ENCODE measurements at places on chromosomes 13 and 19.

DNA sequence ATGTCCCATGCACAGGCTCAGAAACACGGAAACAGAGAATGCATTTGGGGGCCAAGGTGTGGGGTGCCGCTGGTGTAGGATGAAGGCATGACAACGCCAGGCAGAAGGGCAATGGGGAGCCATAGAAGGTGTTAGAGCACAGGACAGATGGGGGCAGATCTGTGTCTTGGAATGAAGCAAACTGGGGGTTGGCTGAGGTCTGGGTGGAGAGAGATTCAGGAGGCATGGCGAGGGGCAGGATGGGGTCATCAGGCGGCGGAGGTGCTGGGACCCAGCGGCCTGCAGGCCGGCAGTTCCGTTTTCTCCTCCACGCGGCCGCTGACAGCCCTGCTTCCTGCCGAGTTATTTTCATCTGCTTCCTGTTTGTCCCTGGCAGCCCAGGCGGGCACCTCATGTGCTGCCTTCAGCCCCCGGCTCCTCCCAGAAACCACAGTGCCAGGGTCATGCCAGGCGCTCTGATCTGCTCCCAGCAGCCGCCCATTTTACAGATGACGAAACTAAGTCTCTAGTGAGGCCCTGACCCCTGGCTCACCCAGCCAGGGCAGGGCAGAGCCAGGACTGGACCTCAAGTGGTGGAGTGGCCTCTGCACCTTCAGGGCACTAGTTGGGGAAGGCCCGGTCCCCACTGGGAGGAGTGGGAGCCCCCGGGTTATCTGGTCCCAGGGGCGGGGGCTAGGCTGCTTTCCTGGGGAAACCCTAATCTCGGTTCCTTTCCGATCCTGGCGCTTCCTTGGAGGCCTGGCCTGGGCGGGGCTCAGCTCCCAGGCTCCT is 2.2 kb downstream of the ARHGAP45 start:
- no peak for DNase-seq

- no peak for DNase-seq
These were observed 296.6 kb downstream of the RFC3 start for GRCh38 chr13:34114581-34114980.

DNA sequence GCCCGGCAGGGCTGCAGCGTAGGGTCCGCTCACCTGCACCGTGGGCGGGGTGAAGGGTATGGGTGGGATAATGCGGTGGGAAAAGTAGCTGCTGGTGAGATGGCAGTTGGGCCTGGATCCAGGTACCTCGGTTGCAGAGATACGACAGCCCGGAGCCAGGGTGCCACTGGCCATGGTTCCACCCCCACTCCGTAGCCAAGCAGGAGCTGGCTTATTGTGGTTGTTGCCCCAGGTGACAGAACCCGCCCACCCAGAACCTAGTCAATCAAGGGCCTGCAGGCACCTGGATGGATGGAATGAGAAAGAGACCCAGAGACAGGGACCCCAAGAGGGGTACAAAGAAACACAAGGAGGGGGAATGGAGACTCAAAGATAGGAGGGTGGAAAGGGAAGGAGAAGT is 3.5 kb upstream of the LHB start:
- DNase-seq, result no peak

DNA sequence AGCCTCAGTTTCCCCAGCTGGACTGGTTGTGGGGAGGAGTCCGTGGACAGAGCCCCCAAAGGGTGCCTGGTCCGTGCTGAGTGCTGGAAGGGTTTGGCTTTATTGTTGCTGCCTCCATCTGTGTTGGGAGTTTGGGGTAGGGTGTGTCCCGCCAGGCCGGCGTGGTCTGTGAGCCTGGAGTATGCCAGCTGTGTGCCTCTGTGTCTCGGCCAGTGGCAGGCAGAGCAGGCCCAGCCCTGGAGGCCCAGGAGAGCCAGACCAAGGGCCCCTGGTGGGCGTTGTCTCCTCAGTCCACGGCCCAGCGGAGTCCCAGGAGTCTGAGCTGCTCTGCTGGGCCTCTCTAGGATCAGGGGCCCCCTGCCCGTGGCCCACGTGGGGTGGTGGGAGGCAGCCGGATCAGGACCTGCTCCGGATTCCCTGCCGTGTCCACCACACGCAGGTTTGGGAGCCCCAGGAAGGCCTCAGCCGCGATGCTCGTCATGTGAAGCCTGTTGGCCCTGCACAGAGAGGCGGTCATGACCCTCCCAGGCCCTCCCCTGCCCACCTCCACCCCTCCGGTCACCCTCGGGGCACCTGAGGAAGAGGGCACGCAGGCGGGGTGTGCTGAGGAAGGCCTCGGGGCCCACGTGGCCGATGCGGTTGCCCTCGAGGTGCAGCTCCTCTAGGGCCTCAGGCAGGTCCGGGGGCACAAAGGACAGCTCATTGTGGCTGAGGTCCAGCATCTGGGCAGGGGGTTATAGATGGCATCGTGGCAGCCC is 6.6 kb downstream of the PODNL1 start:
- DNase-seq, result no peak

DNA sequence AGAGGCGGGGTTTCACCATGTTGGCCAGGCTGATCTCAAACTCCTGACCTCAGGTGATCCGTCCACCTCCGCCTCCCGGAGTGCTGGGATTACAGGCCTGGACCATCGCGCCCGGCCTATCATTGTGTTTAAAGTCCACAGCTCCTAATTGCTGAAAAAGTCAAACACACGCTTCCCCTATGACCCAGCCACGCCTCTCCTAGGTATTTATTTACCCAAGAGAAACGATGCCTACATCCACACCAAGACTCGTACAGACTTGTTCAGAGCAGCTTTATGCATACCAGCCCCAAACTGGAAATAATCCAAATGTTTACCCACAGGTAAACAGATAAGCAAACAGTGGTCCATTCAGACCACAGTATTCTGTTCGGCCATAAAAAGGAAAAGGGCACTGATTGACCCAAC is 15.1 kb downstream of the ZNRF4 start:
- no peak for DNase-seq

DNA sequence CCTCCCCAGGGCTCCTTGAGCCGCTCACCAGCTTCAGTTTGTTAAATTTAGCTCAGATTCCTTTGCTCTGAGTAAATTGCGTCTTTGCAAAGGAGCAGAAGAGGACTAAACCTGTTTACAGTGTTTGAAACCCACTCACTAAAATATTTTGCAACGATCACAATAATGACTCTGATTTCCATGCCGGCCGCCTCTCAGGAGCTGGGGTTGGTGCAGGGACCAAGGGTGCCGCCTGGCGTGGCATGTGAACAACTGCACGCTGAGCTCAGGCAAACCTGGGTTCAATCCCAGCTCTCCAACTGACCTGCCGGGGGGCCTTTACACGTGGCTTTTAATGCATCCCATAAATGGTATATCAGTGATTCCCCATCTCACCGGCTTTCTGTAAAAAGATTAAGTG is 68.7 kb upstream of the CACNA1A start:
- no peak for DNase-seq

DNA sequence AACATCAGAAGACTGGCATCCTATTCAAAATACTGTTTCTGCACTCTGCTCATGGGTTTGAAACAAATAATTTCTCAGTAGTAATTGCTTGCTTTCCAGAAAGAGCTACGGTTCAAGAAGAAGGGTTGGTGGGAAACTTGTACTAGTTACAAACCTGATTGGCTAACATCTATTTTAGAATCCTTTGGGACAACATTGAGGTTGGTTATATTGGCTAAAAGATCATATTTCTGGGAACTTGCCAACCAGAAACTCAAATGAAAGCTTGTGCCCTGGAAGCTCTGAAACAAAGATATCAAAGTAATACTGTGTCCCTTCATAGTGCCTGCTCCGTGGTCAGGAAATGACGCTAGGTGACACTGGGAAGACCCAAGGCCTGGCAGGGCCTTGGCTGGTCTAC is 141.7 kb downstream of the LACC1 start:
- DNase-seq, result no peak

DNA sequence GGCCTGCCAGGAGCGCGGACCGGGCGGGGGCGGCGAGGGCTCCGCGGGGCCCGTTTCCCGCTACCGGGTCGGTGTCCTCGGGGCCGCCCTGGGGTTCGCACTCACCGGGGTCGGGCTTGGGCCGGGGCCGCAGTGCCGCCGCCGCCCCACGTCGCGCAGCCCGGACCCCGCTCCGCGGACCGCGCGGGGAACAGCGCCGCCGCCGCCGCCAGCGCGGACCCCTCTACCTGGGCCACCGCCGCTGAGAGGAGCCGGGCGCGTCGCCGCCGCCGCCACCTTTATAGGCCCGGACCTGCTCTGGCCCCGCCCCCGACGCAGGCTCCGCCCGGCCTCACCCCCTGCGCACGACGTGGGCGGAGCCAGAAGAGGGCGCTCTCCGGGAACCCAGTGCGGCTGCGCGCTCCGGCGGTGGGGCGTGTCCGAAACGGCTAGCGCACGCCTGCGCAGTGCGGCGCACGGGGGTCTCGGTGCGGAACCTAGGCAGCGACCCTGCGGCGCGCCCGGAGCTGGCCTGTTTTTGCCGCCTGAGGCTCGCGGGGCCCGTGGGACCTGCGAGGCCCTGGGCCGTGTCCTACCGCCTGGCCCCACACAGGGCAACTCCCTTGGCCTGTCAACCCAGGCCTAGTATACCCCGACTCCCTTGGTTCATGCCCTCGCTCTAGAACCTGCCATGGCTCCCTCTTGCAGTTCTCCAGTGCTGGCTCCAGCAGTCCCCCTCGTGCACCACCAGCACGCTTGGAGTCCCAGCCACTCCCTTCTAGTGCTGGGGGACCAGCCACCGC is at the start of gene MKNK2:
TSS of gene MKNK2 (minus strand) at position 254 of the 782 bp plus-strand sequence. CDS start 393 bp downstream, outside the sequence.
- peak; percentile 66 for DNase-seq

DNA sequence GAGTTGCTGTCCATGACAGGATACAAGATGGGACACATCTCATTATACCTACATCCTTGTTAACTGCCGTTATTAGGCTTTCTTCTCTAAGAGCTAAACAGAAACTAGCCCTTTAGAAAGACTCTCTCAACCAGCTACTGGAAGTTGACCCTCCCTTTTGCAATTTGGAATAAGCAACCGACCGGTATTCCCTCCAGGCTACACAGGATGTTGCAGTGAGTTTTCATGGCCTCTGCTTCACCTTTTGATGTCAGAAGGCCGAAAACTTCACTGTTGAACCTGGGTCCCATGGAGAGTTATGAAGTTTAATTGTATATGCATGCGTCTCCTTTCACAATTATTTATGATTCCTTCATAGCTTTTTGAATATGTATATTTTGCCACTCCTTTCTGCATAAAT is 1042.5 kb upstream of the SPRY2 start:
- no peak for DNase-seq

DNA sequence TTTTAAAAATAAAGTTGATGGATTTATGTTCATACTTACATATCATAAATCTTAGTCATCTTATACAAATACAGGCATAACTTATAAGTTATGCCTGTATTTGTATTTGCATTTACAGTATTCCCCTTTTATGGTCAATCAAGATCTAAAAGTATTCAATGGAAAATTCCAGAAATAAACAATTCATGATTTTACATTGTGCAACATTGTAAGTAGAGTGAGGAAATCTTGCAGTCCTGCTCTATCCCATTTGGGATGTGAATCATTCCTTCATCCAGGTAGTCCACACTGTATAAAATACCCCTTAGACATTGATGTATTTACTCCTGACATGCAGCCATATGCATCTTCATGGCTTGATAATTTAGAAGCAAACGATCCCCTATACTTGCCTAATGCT is 795.3 kb downstream of the SLITRK1 start:
- DNase-seq, result no peak
